ENCODE measurements at places on chromosomes 1 and 21.

DNA sequence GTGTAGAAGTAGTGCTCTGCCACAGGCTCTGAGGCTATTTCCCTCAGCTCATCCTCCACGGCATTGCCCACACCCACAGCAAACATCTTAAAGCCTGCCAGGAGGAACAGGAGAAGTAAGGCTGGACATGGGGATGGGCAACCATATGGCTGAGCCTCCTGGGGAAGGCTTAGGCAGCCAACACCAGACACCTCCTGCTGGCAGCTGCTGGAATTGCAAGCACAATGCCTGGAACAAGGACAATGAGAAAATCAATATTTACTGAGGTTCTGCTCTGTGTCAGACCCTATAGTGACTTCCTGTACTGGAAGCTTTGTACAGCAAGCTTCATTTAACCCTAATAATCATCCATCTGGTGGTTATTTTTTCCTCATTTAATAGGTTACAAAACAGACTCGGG, 8.2 kb downstream of the MATN1 start:
- peak; percentile 57 for DNase-seq

GRCh38 chr1:169105434-169106094, 926 bp upstream of the ATP1B1 start:
- DNase-seq = peak; percentile 38

- peak; percentile 25 for DNase-seq
Measured at GRCh38 chr1:30888391-30888790, 20.2 kb downstream of the SDC3 start.

DNA sequence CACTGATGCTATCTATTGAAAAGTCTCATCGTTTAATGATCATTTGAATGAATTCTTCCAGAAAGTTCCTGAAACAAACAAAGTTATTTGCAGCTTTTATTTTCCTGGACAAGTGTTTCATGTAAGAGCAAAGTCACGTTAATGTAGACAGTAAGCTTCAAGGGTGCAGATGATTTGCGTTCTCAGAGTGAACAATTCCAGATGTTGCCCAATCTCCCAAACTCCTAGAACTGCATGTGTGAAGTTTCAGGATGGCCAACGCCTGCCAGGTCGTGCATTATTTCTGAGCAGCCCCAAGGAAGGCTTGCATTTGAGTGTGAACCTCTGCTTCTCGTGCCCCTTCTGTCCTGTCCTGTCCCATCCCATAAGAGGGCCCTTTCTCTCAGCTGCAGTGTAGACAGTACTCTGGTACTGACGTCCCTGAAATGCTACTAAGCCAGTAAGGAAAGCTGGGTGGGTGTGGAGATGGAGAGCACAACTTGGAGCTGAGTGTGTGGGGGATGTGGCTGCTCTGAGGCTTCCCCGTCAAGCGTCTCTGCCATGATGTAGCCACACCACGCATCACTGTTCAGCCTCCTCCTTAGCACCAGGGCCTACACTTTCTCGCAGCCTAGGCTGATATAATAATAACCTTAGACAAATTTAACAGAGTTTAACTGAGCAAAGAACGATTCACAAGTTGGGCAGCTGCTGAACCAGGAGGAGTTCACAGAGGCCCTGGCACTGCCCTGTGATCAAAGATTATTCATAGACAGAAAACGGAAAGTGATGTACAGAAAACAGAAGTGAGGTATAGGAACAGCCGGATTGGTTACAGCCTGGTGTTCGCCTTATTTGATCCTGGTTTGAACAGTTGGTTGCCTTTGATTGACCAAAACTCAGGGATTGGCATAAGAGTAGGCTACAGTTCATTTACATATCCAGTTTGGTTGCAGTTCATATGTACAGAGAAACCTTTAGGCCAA, 50.4 kb downstream of the RHOU start:
- no peak for DNase-seq

- DNase-seq = no peak
Measured at GRCh38 chr1:48936436-48936835, 159.7 kb upstream of the BEND5 start.

DNA sequence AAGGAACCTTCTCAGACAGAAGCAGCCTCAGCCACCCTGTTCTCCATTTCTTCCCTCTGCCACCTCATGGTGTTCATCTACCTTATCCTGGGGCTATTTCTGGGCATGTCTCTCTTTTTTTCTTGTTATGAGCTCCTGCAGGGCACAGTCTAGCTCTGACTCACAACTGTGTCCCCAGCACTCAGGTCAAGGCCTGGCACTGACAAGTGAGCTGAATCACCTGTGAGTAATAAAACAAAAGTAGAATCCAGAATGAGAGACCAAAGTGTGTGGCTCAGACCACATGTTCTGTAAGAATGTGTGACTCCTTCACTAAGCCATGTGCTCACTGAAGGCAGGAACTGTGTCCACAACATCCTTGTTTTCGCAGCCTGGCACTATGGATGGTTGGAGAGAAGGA, 23.2 kb downstream of the C1orf94 start:
- DNase-seq = no peak

GRCh38 chr1:16209847-16210407, 2.5 kb downstream of the ARHGEF19 start:
- no peak for DNase-seq

DNA sequence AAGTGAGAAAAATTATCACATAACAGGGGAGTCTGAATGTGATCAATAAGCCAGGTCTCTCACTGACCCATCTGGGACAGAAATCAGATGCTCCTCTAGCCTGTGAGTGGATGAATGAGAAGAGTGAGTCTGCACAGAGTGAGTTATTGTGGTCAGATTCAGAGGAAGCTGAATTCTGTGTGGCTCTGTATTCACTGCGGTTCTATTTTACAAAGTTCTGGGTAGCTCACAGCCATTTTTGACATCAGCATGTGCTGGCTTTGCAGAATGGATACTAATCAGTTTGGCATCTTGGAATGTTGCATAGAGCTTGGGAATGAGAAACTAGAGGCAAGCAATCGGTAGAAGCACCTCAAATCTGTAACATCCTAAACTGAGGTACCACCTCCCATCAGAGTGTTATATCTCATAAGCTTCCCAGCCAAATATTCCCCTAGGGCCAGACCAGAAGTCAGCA, 3.8 kb downstream of the COLGALT2 start:
- no peak for DNase-seq

DNA sequence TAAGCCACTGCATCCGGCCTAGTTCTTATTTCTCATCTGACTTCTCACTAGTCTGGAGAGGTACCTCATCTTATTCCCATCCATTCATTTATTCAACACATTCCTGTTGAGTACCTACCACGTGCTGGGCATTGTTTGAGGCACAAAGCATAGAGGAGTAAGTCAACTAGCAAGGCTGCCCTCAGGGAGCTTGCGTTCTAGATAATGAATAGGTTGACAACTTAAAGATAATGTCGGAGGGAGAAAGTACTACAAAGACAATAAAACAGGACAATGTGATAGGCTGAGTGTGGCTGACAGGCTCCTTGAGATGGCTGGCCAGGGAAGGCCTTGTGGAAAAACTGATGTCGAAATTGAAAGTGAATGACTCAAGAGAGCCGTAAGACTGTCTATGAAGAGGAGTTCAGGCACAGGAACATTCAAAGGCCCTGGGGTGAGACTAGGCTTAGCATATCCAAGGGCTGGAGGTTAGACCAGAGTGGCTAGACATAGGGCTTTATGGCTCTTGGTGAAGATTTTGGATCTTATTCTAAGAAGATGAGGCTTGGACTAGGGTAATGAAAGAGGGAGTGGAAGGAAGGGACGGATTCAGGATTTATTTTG, 18.3 kb downstream of the SPATA21 start:
- DNase-seq = no peak

DNA sequence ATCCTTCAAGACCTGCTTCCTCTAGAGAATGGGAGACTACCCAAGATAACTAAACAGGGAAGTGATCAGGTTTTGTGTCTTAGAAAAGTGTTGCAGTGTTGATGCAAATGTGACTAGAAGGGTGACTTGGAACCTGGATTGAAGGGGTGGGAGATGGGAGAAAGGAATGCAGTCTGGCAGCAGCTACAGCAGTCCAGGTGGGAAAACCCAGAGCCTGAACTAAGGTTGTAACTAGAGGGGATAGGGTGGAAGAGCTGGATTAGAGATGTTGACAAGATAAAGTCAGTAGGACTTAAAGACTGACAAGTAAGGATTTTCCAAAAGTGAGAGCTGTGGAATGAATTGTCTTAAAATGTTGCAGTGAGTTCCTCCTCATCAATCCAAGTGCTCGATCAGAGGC, 7.1 kb upstream of the SHISA4 start:
- no peak for DNase-seq

DNA sequence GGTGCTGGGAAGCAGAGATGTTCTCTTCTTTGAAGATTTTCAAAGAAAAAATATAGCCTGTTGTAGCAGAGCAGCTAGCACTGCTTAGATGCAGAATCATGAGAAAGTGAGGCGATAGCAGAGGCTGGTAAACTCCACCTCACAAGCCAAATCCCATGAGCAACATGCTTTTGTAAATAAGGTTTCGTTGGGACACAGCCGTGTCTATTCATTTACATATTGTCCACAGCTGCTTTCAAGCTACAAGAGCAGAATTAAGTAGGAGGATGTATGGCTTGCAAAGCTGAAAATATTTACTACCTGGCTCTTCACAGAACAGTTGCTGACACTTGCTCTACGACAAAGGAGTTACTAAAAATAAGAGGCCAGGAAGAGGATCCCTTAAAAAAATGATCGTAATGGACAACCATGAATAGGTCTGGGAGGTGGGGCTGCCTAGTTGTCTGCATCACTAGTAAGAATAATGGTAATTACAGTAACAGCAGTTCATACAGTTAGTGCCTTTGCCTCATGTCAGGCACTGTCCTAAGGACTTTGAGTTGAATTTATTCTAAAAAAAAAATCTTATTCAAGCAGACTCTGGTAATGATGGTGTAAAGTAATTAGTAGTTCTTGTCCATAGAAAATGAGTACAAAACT, 622.0 kb downstream of the KIF26B start:
- no peak for DNase-seq

DNA sequence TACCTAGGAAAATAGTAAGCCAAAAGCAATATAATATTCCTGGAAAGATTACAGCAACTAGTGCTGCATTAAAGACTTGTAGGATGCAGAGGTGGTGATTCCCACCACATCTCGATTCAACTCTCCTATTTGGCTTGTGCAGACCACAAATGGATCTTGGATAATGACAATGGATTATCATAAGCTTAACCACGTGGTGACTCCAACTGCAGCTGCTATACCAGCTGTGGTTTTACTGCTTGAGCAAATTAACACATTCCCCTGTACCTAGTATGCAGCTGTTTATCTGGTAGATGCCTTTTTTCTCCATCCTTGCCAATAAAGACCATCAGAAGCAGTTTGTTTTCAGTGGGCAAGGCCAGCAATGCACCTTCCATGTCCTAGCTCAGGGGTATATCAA, 542.7 kb upstream of the ADGRL4 start:
- no peak for DNase-seq

DNA sequence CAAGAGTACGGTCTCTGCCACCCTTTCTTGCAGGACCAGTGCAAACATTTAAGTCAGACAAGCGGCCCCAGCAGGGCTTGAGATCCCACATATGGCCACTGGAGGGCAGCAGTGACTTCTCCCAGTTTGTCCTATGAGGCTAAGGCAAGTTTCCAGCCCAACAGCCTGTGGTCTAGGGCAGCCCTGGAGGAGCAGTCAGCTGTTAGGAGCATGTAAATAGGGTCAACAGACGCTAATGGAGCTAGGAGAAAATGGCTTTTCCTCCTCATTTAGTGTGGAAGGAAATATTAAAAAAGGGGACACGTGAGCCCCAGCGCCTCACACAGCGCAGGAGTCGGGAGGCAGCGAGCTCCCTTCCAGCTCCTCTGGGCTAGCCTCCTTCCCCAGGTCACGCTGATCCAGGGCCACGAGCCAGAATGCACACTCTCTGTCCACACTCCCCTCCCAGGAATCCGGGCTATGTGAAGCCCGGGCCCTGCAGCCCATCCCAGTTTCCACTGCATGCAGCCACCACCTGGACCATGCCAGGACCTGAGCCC, 95.6 kb downstream of the LAMC2 start:
- DNase-seq = peak; percentile 92

DNA sequence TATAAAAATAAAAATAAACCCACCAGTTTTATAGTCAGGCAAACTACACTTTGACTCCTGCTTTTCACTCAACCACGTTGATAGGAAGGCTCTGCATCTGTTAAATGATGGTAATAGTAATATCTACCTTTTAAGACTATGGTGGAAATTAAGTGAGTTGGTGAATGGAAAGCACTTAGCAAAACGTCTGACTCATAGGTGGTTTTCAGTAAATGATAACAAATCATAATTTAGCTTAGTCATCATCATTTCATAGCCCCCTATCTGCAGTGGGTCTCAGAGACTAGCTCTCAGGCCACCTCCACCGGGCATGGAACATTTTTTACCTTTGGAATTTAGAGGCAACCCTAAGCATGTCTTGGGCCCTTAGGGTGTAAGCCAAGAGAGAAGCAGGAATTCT, 160.0 kb downstream of the PDE4B start:
- DNase-seq = no peak

GRCh38 chr1:35962952-35963351, 32.0 kb downstream of the AGO3 start:
- no peak for DNase-seq

- DNase-seq = no peak
Measured at GRCh38 chr1:181661569-181661968, 178.3 kb downstream of the CACNA1E start.

GRCh38 chr1:13536571-13536970, 22.8 kb upstream of the LRRC38 start:
- peak; percentile 23 for DNase-seq

DNA sequence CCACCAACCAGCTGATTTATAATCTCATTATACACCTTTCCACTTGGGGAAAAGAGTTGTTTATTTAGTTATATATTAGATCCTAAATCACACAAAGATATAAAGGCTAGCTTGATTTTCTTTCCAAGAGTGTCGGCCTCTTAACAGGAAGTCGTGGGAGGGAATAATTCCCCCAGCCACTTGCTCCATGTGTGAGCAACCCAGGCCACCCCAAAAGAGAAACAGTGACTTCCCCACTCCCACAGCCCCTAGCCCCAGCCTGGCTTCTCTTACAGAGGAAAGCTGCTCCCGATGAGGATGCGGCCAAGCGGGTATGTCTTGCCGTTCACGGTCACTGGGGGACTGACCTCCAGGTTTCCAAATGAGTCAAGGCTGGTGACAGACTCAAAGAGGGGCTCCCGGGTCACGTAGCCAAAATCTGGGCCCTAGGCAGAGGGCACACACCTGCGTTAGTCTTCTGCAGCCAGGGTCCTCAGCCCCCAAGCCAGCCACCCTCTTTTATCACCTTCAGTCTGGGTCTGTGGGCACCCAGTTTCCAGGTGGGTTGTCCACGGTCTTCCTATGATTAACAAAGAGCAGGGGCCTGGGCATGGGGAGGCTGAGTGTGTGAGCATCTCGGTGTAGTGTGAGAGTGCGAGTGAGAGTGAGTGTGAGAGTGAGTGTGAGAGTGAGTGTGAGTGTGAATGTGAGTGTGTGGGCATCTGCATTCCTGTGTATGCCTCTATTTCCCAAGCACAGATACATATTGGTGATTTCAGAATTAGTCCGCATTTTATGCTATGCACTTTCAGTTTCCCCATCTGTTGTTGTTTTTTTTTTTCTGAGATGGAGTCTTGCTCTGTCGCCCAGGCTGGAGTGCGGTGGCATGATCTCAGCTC, 25.4 kb upstream of the SDHB start:
- no peak for DNase-seq

- no peak for DNase-seq
Measured at GRCh38 chr1:228778961-228779360, 43.7 kb downstream of the RHOU start.

All from NCI-H2171 treated with DMSO at 0.1 percent for 48 hours (cell line).